ENCODE measurements at places on chromosomes 5 and 9. TPM values are rescaled to one million over a fixed set of nuclear protein-coding genes. Genes with fewer than 3 reads are reported as not detected.
A peak's percentile ranks its signal among the peaks of the same experiment; 100 is the strongest.

DNA sequence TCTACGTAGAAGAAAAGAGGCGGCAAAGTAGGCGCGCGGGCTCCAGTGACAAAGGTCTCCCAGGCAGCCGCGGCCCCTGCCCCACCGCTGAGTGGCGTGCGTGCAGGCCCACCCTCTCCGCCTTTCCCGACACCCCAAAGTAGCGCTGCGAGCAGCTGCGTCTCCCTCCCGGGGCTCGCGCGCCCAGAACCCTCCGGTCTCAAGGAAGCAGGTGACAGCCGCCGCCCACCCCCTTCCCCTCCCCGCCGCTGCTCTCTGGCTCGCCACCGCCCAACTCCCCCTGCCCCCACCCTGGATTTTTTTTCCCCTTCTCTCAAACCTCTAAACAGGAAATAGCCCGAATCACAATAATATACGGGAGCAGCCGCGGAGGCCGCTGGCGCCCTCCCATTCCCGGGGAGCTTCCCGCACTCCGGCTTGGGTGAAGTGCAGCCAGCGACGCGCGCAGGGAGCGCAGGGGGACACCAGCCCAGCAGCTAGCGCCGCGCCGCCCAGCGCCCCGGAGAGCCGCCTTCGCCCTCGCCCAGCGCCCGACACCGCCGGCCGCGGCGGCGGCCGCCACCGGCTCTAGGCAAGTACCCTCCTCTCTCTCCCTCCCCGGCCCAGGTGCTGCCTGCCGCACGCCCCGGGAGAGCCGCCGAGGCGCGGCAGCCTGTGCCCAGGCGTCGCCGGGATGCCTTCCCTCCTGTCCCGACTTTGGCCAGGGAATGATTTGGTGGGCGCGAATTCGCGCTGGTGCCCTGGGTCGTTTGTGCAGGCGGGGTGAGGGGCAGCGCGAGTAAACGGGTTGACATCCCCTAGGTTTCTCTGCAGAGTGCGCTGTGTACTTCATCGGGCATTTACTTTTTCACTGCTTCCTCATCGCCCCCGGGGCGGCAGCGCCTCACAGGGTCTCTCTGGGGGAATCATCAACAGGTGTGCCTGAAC is 52.7 kb upstream of the TJP2 start:
- DNase-seq = peak; percentile 65

- no peak for DNase-seq
These were observed 297.1 kb upstream of the CD180 start for GRCh38 chr5:67493676-67494075.

DNA sequence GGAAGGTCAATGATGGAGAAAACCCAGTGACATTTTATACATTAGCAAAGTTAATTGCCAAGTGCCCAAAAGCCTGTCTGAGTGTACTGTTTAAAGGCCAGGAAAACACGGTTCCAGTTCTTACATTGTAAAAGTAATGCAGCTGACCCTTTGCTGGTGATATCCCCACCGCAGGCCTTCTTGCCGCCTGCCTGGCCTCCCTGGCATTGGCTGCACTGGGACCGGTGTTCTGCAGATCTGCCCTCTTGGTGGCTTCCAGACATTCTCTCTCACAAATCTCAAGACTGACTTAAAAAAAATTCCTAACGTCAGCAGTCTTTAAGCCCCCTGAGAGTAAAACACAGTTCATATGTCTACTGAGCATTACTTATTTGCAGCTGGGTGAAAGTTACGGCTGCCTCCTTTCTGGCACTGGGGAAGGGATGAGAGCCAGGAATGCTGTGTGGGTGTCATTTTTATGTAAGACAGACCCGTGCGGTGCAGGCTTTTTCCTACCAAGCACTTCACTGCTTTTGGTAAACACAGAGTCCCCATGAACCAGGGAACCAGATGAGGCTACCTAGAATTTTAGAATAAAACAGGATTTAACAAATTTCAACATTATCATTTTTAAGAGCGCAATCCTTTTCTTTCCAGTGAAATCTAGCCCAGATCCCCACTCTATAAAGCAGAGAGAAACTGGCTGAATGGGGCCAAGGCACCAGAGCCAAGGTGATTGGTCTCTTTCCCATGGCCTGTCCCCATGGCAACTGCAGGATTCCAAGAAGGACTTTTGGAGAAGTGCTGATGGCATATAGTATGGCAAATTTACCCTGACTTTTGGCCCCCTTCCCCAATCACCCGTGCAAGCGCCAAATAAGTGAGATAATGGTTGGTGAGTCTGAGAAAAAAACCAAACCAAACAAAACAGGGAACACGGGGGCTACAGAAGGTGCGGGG is 80.8 kb downstream of the LMNB1 start:
- DNase-seq = no peak

DNA sequence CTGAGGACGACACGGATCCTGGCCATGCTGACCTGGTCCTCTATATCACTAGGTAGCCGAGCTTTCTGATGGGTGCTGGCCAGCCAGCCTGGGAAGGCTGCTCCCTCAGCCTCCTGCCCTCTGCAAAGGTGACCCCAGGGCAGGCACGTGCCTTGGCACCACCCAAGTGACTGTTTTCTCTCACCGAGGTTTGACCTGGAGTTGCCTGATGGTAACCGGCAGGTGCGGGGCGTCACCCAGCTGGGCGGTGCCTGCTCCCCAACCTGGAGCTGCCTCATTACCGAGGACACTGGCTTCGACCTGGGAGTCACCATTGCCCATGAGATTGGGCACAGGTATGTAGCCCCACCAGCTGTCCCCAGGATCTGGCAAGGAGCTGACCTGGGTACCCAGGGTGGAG is 3.8 kb downstream of the ADAMTS13 start:
- no peak for DNase-seq

DNA sequence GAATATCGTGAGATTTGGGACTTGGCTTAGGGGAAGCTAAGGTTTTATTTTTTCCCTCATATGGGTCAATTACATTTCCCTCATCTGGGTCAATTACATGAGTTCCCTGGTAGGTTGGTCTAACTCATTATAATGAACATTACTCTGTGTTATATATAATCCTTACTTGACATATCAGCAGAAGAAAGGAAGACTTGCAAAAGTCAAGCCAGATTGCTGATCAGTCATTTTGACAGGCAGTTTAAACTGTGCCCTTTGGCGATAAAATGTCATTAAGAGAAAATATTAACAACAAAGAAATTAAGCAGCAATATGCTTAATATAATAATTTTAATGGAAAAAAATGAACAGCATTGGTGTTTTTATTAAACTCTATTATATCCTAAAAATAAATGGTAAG is 23.1 kb upstream of the TRPM3 start:
- DNase-seq = no peak

- DNase-seq = no peak
These were observed 7.7 kb downstream of the CDK7 start for GRCh38 chr5:69242215-69242927.

DNA sequence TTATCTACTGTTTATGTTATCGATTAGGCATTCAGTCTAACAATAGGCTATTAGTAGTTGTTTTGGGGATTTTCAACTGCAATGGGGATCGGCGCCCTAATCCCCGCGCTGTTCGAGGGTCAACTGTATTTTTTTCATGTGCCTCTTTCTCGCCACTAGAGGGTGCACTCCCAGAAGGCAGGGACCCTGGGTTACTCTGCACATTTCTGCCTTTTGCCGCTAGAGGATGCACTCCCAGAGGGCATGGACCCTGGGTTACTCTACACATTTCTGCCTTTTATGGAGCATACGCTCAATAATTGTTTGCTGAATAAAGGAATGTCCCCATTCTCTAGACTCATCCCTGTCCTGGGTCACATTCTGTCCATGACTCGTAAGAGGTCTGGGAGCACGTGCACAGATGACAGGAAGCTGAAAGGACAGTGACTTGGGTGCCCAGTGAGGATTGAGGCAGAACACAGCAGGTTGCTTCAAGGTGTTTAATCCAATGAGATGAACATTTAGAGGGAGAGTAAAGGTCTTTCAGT is 27.9 kb upstream of the RECK start:
- DNase-seq = peak; percentile 63

PCDHGB3 gene
- total RNA-seq = 2.4 TPM

TICAM2 gene
- total RNA-seq = 8.6 TPM

WDR38 gene
- 3.6 TPM for total RNA-seq
